ENCODE measurements at places on chromosomes 12 and 14.

DNA sequence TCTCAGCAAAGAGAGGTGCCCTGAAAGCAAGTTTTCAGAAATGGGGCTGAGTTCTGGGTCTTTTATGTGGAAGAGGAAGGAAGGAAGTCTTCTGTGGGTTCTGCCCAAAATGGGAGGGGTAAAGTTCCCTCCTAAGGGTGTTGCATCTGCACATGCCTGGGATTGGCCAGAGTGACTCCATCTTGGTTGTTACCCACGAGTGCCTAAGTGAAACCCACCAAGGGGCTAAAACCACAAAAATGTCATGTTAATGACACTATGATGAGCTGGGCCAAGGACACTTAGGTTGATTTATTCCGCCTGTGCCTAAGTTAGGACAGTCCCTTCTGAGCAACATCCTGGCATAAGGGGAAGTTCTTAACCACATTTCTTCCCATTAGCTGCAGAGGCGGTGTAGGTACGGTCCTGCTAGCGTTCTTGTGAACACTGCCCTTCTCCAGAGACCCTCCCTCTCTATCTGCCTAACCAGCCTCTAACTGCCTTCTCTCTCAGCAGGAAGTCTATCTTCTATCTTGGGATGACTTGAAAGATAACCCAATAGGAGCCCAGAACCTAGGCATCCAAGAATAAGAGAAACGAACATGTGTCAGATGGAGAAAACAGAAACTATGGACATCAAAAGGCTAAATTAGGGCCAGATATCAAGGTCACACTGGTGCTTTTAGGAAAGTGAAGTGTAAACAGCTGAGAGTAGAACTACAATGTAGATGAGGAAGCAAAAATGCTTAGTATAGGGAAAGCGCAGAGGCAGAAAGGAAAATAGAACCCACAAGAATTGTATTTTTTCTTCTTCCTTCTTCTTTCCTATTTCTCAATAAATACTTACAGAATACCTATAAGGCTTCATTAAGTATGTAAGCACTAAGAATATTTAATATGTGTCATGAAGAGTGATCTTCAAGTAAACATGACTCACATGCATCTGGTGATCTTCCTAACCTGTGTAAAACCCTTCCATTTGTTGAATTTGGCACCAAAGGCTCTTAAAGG is 104.2 kb upstream of the AMN1 start:
- H3K27ac ChIP-seq: peak overlapping the region; percentile 71
- peaks cover 22% of the 10 kb centered on the region for H3K4me1 ChIP-seq
- DNase-seq: peak; percentile 27
- peaks cover 41% of the 10 kb centered on the region for H3K36me3 ChIP-seq
- H3K27me3 ChIP-seq: no peaks in the 10 kb centered on the region

GRCh38 chr12:121918679-121919038 is 267 bp downstream of the CFAP251 start:
- peaks cover 14% of the 10 kb centered on the region for H3K4me1 ChIP-seq
- no peaks in the 10 kb centered on the region for H3K27me3 ChIP-seq
- H3K27ac ChIP-seq: no peak overlapping the region
- peaks cover 26% of the 10 kb centered on the region for H3K36me3 ChIP-seq

- peak overlapping the region; percentile 61 for H3K27ac ChIP-seq
- peaks cover 57% of the 10 kb centered on the region for H3K4me1 ChIP-seq
- H3K4me3 ChIP-seq: peak overlapping the region; percentile 81
- peaks cover 54% of the 10 kb centered on the region for H3K36me3 ChIP-seq
- DNase-seq: peak; percentile 73
Measured at GRCh38 chr12:121811434-121812319, 7.9 kb downstream of the SETD1B start.

DNA sequence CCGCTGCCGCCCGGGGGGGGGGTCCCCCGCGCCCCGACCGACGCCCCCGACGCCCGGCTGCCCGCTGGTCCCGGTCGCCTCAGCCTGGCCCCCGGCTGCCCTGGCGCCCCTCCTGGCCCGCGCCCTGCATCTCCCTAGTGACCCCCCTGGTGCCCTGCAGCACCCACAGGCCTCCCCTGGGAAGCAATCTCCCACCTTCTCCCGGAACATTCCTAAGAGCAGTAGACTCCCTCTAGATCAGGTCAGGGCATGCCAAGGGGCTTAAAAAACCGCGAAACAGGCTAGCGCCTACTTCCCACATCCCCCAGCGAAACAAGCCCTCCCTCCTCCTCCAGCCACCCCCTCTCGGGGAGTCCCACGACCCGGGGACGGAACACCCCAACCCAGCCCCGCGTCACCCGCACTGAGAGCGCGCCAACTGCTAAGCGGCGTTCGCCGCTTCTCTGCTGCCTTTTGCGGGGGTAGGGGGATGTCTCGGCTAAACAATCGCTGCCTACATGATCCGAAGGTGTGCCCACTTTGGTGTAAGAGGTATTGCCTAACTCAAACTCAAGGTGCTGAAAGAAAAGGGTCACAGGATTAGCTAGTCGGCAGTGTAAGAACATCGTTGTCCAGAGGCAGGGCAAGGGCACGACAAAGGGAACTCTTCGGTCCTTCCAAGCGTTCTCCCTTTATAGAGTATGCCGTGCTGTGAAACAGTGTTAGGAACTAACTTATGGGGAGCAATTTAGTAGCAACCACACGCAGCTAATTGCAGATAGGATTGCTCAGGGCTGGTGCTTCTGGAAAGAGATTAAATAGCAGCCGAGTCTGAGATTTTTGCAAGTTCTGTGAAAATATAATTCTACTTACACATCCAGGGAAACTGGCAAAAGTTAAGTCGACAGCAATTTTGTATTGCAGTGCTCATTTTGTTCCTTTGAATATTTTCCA is 619 bp upstream of the NTN4 start:
- H3K27ac ChIP-seq: no peak overlapping the region
- H3K36me3 ChIP-seq: no peaks in the 10 kb centered on the region

DNA sequence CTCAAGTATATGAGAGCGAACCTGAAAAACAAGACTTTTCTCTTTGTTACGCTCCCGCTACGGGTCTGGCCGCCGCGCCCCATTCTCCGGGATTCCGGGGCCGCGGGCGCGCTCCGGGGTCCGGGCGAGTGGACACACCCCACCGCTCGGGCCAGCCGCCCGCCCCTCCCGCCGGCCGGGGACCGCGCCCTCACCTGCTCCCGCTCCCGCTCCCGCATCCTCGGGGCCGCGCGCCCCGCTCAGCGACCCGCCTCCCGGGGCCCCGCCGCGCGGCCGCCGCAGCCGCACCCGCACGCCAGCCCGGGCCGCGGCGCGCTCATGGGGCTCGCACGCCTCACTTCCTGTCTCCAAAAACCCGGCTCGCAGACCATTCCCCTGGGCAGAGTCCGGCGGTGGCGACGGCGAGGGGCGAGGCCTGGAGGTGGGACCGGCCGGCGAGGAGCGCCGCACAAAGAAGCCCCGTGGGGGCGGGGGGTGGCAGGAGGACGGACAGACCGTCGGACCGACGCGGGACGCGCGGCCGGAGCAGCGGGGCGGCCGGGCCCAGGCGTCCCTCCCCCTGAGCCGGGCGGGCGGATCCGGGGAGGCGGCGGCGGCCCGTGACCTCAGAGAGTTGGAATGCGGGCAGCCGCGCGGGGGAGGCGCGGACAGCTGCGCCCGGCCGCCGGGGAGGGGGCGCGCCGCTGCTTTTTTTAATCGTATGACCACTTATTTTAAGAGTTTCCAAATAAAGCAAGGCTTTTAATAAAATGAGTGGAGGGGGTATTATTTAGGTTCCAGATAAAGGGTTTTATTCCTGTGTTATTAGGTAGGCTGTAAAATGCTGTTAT is at the start of gene PTPN21:
PTPN21 (minus strand) TSS at position 551 of the 830 bp plus-strand sequence. CDS start 4,590 bp downstream, outside the sequence.
- no peaks in the 10 kb centered on the region for H3K36me3 ChIP-seq
- peak within 1 kb of the TSS; percentile 55 for H3K4me3 ChIP-seq
- no peak within 1 kb of the TSS for H3K27ac ChIP-seq

DNA sequence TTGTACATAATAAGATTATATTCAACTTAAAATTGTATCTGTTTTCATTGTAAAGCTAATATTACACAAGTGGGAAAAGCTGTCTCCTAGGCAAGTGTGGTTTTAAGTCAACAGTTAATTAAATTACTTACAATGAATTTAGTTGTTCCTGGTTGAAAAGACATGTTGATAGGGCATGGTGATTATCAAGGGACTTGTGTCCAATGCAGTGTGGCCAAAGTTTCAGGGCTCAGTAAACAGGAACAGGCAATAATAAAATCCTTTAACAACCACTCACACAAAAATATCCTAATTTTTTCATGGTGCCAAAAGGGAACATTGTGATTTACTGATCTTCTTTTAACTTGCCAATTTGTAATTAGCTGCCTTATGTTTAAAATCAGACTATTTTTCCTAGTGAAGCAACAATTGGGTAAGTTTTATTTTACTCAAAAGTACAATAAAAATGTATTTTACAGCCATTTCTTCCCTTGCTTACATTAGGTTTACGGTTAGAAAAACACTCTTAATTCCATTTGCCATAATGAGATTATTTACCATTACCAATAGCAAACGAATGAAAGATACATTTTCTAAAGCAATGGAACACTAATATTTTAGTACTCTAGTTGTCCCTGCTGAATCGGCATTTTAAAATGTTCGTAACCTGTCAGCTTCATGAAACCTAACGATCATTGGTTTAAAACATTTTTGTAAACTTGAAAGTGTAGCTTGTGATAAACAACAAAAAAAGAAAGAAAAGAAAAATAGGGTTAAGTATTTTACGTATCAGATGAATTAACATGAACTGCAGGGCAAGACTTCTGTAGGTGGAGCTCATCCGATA is 1.8 kb upstream of the WNK1 start:
- no peak overlapping the region for H3K27ac ChIP-seq
- no peaks in the 10 kb centered on the region for H3K27me3 ChIP-seq
- no peak overlapping the region for H3K4me3 ChIP-seq
- H3K4me1 ChIP-seq: peaks cover 19% of the 10 kb centered on the region

GRCh38 chr12:1590221-1590979 is 4.0 kb downstream of the FBXL14 start:
- no peak for DNase-seq
- H3K4me1 ChIP-seq: peaks cover 58% of the 10 kb centered on the region
- peaks cover 48% of the 10 kb centered on the region for H3K36me3 ChIP-seq

GRCh38 chr14:73751157-73751691 is 37.0 kb upstream of the PNMA1 start:
- DNase-seq: peak; percentile 41
- H3K27me3 ChIP-seq: no peaks in the 10 kb centered on the region
- peaks cover 30% of the 10 kb centered on the region for H3K36me3 ChIP-seq
- peak overlapping the region; percentile 17 for H3K4me3 ChIP-seq
- peak overlapping the region; percentile 82 for H3K27ac ChIP-seq

DNA sequence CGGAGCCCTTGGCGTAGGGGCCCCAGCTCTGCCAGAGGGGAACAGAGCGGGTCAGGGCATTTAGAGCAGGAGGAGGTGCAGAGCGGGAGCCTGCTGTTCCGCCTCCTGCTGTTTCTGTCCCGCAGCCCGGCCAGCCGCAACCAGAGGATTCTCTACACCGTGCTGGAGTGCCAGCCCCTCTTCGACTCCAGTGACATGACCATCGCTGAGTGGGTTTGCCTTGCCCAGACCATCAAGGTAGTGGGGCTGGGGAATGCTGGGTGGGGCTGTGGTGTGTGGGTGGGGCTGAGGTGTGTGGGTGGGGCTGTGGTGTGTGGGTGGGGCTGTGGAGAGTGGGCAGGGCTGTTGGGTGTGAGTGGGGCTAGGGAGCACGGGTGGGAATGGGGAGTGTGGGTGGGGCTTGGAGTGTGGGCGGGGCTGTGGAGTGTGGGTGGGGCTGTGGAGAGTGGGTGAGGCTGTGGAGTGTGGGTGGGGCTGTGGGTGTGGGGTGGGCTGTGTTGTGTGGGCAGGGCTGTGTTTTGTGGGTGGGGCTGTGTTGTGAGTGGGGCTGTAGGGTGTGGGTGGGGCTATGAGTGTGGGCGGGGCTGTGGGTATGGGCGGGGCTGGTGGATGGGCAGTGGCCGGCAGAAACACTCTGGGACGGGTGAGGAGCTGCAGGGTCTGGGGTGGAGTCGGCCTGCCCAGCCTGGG is 8.0 kb downstream of the ASPG start:
- H3K4me3 ChIP-seq: no peak overlapping the region
- no peaks in the 10 kb centered on the region for H3K36me3 ChIP-seq
- H3K27ac ChIP-seq: no peak overlapping the region
- DNase-seq: no peak
- no peaks in the 10 kb centered on the region for H3K27me3 ChIP-seq

GRCh38 chr12:43969882-43970281 is 134.0 kb downstream of the TMEM117 start:
- H3K4me1 ChIP-seq: no peaks in the 10 kb centered on the region
- H3K36me3 ChIP-seq: no peaks in the 10 kb centered on the region
- no peak overlapping the region for H3K4me3 ChIP-seq
- no peaks in the 10 kb centered on the region for H3K27me3 ChIP-seq
- H3K27ac ChIP-seq: no peak overlapping the region

DNA sequence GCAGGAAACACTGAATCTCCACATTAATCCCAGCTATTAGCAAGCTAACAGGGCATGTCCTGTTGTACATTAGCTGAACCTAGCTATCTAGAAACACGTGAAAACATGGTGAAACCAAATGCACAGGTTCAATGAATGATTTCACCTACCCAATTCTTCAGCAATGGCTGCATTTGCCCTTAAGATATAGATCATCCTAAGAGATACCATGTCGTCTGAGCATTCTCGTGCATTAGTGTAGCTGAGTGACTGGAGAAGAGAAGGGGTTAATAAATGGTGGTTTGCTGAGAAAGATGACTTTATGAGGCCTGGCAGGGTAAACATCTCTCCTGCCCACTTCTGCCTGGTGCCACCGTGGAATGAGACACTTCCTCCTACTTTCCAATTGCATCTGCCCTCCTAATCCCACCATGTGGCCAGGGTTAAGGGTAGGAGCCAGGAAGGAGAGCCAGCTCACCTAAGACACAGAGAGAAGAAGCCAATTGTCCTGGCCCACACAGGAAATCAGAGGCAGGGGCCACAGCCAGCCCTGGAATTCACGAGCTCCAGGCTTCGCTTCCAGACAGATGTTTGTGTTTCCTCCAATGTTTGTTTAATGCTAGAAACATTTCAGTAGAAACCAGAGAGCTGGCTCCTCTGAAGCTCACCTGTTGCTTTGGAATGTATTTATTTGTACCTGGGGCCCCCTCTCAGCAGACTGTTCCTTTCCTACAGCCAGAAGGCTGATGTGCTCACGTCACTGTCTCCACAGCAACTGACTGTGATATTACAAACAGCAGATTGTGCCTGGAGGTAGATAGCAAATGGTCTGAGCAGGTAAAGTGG is 126.0 kb upstream of the PARP11 start:
- H3K27ac ChIP-seq: no peak overlapping the region
- H3K4me3 ChIP-seq: no peak overlapping the region
- peaks cover 6% of the 10 kb centered on the region for H3K27me3 ChIP-seq
- DNase-seq: no peak
- no peaks in the 10 kb centered on the region for H3K36me3 ChIP-seq

GRCh38 chr14:103103461-103104388 is 9.2 kb downstream of the EXOC3L4 start:
- DNase-seq: no peak
- H3K4me1 ChIP-seq: peaks cover 7% of the 10 kb centered on the region
- H3K36me3 ChIP-seq: no peaks in the 10 kb centered on the region
- H3K27ac ChIP-seq: no peak overlapping the region

- H3K27ac ChIP-seq: no peak overlapping the region
- no peak for DNase-seq
- no peak overlapping the region for H3K4me3 ChIP-seq
- no peaks in the 10 kb centered on the region for H3K4me1 ChIP-seq
- no peaks in the 10 kb centered on the region for H3K36me3 ChIP-seq
Measured at GRCh38 chr12:58533652-58534051, 386.7 kb downstream of the LRIG3 start.

Measured in activated CD4-positive, alpha-beta memory T cell treated with anti-CD3 and anti-CD28 coated beads, Interleukin-2, amount 10 ng/mL, durations not matched to agents 7 days and 5 days (primary cell).